ENCODE measurements at places on chromosomes 1 and 21. TPM values are rescaled to one million over a fixed set of nuclear protein-coding genes. Genes with fewer than 3 reads are reported as not detected.

Gene LDLRAD1
- total RNA-seq = 13.7 TPM

Gene TDRD10
- 20.2 TPM for total RNA-seq

Gene AADACL4
- total RNA-seq = not detected

DNA sequence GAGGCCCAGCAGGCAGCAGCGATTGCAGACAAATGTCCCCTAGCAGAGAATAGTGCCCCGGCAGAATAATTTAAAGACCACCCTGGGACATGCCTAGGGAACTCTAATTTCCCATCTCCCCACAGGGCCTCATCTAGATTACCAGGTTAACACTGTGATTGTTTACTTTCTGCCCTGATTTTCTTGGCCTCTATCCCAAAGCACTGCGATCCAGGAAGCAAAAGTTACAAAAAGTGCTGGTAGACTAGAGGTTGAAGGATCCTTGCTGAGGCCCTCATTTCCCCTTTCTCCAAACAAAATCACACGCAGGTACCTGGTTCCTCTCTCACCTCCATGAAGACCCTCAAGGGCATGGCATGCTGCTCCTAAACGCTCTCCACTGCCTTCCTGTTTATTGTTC, 229.7 kb downstream of the C1orf94 start:
- DNase-seq = no peak

All from lower lobe of right lung (tissue), 2 donors.